Fibroblast of skin of back (primary cell): ENCODE measurements at places on chromosomes 3 and 15.

DNA sequence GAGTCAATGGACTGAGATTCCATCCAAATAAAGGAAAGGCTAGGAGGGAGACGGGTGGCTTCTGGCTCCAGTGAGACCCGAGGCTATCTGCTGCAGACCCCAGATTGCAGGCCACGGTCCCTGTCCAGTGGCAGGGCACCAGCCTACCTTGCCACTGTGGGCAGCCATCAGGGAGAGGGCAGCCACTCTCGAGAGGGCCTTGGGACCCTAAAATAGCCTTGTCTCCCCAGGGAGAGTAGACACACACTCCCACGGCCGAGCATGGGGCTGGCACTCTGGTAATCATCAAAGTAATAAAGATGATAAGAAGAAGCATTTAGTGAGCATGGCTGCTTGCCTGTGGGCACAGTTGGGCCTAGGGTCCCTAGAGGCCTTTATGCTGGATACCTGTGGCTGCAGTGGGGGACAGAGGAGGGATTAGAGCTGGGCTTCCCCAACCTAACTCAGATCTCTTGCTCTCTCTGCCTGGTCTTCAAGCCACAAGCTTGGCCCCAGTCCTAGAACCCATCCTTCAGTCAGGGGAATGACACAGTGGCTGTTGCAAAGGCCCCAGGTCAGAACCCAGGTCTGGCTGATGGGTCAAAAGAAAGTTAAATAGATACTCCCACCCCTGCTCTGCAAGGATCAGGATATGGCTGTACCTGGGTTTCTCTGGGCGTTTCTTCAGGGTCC, 9.2 kb upstream of the VIPR1 start:
- DNase-seq, result no peak

DNA sequence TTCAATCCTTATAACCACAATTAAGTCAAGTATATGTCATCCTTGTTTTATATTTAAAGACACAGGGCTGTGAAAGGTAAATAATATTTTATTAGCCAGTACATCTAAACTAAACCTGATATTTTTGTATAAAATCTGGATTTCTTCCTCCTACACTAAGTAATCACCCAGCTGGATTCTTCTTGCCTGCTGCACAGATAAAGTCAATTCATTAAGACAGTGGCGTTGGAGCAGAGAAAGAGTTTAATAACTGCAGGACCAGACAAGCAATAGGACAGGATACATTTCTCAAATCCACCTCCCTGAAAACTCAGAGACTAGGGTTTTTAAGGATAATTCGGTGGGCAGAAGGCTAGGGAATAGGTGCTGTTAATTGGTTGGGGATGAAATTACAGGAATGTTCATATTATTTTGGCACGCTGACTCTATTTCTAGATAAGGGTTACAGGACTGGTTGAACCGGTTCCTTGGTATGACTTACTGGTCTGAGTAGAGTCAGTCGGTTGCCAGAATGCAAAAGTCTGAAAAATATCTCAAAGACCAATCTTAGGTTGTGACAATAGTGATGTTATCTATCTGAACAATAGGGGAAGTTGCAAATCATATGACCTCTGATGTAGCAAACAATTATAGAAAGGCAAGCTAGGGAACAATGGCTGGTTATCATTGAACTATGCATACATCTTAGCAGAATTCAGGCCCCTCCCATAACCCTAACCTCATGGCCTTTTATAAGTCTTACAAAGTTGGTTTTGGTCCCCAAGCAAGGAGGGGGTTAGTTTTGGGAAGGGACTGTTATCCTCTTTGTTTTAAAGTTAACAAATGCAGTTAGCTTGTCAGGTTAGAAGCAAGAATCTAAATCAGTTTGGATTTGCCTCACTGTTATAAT, 244.8 kb downstream of the ALCAM start:
- DNase-seq, result no peak

DNA sequence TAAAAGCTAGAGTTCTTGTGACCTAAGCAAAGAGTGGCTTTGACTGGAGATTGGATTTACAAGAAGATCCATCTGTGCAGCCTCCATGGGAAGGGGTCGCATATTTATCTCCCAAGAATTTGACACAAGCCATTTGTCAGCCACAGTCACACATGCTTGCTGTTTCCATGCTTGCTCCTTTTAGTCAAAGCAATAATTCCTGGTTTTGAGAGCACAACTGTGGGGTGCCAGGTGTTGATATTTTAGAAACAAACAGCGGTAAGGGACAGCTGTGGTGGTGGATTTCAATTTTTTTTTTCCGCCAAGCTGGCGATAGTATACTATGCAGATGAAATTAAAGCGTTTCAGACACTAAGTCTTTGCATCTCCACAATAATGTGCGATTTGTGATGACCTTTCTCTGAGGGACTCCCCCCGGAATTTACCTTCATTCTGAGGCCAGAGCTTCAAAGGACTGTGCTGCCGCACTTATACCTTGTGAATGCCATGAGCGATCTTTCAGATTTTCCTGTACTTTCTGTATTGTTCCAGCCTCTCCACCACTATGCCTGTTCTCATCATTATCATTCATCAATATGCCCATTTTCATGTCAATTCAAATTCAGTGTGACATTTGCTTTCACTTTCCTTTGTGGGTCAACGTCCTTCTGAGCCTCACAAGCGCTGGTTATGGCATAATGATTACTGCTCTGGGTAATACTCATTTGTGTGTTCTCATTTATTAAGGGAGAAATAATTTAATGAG, 108.2 kb upstream of the KBTBD8 start:
- DNase-seq, result no peak

DNA sequence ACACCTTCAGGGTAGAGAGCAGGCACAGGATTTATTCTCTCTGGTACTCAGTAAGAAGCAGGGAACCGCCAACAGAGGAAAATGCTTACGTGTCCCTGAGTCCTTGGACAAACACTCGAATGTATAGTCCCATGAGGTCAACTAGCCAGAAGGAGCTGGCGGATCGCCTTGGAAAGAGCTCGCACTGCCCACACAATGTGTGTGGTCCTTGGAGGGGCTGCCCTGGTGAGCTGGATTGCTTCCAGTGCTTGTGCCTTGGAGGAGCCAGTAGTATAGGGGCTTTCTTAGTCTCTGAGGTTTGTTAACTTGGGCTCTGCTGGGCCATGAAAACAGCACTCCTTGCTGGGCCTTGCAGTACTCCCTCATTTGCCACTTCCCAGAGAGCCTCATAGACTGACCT, 40.7 kb upstream of the VILL start:
- DNase-seq, result peak; percentile 58

GRCh38 chr3:110226645-110227044, 845.0 kb upstream of the NECTIN3 start:
- no peak for DNase-seq

DNA sequence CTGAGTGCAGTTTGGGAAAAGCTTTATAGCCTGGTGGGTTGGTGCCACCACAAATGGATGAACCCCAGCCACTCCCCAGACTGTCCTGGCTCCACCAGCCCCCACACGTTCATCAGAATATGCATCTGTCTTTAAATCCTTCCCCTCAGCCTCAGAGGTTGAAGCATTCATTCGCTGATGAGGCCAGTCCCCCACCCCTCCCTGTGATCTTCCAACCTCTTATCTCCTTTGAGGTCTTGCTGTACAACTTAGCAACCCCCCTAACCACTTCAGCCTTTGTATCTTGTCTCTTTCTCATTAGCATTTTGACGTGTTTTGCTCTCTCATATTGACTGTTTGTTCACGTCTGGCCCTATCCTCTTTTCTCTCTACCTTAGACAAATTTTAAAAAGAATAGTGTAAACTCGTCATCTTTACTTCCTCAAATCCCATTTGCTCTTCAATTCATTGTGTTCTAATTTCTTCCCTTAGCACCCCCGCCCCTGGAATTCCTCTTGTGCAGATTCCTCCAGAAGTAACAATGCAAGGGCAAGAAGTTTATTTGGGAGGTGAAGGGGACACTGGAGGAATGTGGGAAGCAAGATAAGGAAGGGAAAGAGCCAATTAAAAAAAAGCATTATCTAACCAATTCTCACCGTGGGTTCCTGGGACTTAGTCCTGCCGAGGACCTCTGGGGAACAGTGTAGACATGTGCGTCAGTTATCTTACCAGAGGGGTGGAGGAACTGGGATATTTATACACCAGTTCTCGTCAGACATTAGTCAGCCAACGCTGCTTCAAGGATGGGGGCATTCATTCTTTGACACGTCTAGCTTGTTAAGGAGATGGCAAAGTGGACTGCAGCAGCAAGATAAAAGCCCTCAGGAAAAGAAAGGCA, 38.6 kb downstream of the MOBP start:
- no peak for DNase-seq

DNA sequence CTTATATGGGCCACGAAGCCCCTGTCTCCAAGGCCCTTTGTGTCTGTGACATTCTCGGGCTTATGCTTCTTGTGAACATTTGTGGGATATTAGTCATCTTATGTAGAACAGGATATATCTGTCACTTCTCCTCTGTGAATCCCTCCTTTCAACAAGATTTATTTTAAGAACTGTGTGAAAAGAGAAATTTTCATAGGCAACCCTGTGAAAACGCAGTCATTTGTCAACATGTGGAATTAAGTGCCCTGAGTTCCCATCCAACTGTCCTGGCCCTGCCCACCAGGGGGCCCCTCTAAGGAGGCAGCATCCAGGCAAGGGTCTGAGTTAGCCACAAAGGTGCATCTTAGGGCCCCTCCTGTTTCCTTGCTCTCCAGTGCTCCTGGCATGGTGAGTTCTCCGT, 76.8 kb upstream of the CHRNA7 start:
- DNase-seq, result peak; percentile 39

GRCh38 chr15:92453607-92454006, 59.9 kb downstream of the ST8SIA2 start:
- DNase-seq, result no peak

DNA sequence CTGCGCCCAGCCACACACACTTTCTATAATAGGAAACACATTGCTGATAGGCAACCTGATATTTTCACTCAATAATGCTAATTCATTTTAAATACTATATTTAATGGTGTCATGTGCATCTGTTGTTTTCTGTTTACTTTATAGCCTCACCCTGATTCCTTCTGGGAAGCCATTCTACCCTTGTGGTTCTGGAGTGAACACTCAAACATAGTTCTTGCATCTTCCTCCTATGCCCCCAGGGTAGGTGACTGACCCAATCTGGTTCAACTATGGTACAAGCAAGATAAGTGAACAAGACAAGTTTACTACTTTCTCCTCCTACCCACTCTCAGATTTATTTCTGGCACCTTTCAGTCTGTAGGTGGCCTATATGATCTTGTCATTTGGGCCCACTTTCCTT, 4.3 kb upstream of the SCG3 start:
- DNase-seq, result no peak

- no peak for DNase-seq
Observed at GRCh38 chr3:119380697-119381096, 82.7 kb downstream of the TMEM39A start.

DNA sequence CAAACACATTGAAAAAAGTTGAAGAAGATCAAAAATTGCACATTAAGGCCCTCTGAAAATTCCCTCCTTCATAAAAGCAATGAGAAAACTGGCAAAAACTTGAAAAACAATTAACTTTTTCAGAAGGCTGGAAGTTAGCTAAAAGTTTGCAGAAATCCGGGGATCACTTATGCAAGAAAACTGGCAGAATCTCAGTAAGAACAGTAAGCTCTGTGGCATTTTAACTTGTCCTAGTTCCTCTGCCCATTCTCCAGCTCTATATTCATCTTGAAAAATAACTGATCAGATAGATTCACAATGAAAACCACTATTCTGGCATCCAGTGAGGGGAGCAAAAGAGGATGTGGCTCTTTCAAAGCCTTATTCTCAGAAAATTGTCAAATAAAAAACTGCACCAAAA, 566.8 kb downstream of the NTRK3 start:
- DNase-seq, result no peak

GRCh38 chr3:177287231-177287630, 89.9 kb upstream of the TBL1XR1 start:
- no peak for DNase-seq

- no peak for DNase-seq
Observed at GRCh38 chr3:183572935-183573334, 17.4 kb upstream of the KLHL6 start.

DNA sequence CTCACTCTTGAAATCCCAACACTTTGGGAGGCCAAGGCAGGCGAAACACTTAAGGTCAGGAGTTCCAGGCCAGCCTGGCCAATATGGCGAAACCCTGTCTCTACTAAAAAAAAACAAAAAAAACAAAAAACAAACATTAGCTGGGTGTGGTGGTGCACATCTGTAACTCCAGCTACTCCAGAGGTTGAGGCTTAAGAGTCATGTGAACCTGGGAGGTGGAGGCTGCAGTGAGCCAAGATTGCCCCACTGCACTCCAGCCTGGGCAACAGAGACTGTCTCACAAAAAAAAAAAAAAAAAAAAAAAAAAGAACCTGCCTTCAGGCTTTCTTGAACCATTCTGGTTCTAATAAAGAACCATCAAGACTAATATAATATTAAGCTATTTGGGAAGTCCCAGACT, 16.5 kb downstream of the ARPP19 start:
- DNase-seq, result no peak

DNA sequence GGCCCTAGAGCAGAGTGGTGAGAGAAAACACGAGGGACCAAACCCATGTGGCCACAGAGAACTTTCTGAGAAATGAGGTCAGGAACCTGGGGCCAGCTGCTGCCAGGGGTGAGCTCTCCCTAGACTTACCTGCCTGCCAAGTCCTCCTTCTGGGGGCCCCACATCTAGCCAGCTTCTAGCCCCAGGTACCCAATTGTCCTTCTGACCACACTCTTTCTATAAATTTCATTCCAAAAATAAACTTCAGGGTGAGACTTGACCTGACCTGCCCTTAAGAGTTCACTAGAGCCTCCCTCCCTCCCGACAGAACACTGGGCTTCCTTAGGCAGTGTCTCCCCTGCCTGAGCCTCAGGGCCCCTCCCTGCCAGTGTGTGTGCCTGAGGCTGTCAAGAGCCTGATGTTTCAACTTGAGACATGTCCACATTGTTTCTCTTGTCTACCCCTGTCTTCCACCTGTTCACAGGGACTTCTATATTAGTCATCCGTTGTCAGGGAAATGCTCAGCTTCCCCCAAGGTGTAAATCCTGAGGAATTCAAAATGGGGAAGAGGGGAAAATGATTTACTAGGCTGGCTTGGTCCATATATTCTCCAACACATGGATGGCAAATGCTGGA, 312.8 kb upstream of the TLE3 start:
- DNase-seq, result no peak

DNA sequence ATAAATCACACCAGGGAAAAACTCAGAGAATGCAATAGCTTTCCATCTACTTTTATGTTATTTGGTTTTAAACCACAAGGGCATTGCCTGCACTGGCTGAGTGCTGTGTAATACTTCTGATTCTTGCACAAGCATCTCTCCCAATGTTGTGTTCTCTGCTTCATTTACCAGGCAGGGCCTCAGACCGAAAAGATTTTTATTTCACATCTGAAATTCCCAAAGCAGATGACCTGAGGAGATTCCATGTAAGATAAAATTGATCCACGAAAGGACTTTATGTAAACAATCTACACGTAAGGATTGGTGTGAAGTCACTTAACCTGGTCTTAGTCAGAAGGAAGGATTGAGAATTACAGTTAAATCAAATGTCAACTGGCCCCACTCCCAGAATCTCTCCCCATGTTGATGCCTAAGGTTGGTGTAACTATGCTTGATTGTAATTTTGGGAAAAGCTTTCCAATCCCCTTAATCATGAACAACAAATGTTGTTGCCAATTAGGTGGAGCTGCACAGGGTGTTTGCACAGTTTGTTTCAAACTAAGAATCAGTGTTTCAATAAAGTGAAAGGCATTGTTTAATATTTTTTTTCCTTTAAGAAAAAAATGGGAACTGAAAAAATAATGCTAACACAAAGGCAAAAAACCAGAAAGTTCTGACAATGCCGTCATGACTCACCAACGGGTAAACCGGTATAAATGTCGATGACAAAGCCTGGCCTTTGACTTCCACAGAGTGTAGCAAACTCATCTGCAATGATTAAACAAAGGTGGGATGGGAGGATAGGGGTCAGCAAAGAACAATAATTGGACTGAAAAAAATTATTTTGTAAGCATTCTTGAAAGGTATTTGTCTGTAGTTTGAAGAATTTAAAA, 128.6 kb downstream of the DUT start:
- DNase-seq, result peak; percentile 25
